ENCODE measurements at places on chromosomes 11 and 22.

DNA sequence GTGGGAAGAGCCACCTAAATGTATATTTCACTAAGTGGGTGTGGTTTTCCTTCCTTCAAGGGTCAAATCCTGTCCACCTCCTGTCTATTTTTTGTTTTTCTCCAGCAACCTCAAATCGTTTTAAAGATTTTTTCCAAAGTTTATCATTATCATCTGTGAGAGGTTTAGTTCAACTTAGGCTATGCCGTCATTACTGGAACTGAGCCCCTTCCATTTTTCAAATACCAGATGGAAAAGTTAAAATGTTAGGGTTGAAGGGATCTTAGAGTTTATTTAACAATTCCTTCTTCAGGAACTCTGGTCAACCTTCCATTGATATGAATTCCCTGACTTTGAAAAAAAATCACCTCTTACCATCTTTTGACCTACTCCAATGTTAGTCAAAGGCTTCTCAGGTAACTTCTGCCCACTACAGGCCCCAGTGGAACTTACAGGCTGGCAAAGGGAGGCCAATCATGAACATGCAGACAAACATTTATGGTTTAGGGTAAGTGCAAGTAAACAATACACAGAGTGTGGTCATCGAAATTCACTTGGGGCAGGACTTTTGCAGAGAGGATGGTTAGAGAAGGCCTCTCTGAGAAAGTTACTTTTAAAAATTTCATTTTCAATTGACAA, 45.2 kb downstream of the SYN3 start:
- DNase-seq, result no peak

DNA sequence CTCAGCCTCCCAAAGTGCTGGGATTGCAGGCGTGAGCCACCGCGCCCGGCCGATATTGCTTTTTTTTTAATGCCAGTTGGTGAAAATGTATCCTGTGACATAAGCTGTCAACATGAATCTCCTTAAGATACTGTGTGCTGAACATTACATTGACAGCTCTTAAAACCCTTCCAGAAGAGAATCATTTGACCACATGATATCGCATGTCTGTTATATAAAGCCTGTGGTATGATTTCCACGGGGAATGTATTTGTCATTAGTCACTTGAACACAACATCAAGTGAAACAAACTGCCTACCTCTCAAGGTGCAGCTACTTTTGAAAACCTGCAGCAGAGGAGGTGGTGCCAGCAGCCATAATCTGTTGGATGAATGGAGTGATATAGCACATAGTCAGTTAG, 67.0 kb downstream of the BCL2L13 start:
- DNase-seq, result no peak

- DNase-seq, result no peak
Observed at GRCh38 chr11:82494988-82495432, 238.7 kb downstream of the FAM181B start.

GRCh38 chr22:27344546-27344945, 457.0 kb downstream of the MN1 start:
- no peak for DNase-seq

- DNase-seq, result no peak
Observed at GRCh38 chr22:36245805-36246356, 6.6 kb upstream of the APOL2 start.

DNA sequence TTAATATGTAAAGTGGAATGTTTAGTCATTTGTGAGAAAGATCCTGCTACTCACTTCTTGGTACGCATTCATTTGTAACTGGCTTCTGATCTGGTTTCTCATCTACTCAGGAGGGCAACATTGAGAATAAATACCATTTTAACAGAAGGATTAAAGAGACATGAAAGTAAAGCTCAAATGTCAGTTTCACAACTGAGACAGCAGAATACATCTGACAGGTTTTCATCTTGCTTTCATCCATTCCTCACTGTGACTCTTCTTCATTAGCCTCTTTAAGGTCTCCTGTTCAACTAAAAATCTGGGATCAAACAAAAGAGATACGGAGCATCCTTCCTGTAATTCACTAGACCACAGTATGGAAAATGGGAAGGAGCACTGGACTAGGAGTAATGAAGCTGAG, 31.4 kb upstream of the CCDC89 start:
- DNase-seq, result no peak

DNA sequence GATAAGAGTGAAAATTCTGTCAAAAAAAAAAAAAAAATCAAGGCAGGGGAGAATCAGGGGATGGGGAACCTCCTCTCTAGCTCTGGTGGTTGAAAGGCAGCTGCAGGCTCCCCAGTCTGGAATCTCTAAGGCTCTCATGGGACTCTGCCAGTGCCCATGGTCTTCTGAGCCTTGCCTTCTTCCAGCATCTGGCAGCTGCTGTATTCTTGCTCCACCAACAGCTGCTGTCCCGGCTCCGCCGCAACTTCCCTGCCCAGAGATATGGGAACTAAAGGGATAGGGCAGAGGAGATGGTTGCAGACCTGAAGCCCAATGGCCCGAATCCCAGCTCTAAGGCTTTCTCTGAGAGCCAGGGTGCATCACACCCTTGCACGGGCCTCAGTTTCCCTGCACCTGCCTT, 49.5 kb upstream of the PHF21B start:
- DNase-seq, result no peak

DNA sequence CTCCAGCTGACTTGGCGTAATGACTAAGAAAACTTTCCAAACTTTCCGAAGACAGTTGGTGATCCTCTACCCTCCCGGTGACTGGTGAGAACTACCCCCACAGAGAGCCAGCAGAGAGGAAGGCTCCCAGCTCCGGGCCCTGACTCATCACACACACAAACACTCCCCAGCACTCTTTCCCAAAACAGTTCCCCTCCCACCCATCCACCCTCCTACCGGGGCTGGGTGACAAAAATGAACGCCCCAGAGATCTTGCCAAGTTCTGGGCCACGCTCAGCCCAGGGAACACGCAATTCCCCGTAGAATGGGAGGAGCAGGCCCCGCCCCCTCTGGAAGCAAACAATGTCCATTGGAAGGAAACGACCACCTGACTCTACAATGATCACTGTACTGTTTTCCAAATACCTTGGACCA, 21.3 kb upstream of the JAM3 start:
- DNase-seq, result no peak

- no peak for DNase-seq
Observed at GRCh38 chr11:129141748-129142523, 50.2 kb downstream of the ARHGAP32 start.

GRCh38 chr11:18749681-18750319, 23.8 kb upstream of the IGSF22 start:
- no peak for DNase-seq

DNA sequence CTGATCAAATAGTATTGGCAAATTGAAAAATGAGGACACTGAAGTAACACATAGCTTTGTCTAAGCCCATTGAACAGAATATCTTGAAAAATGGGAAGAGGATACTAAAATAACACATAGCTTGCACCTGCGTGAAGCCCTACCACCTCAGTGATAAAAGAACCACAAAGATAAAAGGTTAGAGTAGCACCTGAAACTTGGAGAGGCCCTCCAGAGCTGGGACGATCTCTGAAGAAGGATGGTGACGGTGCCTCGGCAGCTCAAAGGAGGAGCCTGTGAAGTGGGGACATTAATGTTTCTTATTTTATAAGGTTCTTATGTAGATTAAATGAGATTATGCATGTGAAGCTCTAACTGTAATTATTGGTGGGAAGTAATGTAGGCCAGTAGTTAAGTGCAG, 23.1 kb upstream of the ARHGAP42 start:
- DNase-seq, result no peak

- DNase-seq, result no peak
Observed at GRCh38 chr11:81897639-81898038, 836.0 kb downstream of the FAM181B start.

GRCh38 chr11:16921019-16921418, 93.2 kb downstream of the PLEKHA7 start:
- DNase-seq, result no peak

DNA sequence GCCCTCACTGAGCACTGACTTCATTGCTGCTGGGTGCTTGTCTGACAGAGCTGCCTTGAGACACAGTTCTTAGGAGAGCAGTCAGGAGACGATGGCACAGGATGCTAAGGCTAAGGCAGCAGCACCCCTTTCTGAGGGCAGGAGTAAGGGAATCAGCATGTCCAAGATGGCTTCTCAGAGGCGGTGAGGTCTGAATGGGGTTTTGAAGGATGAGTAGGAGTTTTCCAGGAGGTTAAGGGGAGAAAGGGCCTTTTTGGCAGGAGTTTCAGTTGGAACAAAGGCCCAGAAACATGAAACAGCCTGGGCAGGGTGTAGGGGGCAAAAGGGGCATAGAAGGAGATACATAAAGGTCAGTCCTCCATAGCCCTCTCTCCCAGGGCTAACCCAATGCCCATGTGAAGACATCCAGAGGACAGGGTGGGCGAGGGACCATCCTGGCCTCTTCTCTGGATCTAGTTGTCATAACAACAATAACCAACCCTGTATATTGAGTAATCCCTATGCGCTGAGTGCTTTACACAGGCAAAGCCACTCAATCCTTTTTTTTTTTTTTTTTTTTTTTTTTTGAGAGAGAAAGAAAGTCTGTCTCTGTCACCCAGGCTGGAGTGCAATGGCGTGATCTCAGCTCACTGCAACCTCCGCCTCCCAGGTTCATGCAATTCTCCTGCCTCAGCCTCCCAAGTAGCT, 19.0 kb downstream of the CYTH4 start:
- DNase-seq, result no peak

- DNase-seq, result peak; percentile 23
Observed at GRCh38 chr11:36478700-36479329, 31.3 kb downstream of the TRAF6 start.

- no peak for DNase-seq
Observed at GRCh38 chr11:102429691-102430090, 22.9 kb downstream of the TMEM123 start.

GRCh38 chr11:117319214-117319840, 3.3 kb upstream of the BACE1 start:
- DNase-seq, result no peak

DNA sequence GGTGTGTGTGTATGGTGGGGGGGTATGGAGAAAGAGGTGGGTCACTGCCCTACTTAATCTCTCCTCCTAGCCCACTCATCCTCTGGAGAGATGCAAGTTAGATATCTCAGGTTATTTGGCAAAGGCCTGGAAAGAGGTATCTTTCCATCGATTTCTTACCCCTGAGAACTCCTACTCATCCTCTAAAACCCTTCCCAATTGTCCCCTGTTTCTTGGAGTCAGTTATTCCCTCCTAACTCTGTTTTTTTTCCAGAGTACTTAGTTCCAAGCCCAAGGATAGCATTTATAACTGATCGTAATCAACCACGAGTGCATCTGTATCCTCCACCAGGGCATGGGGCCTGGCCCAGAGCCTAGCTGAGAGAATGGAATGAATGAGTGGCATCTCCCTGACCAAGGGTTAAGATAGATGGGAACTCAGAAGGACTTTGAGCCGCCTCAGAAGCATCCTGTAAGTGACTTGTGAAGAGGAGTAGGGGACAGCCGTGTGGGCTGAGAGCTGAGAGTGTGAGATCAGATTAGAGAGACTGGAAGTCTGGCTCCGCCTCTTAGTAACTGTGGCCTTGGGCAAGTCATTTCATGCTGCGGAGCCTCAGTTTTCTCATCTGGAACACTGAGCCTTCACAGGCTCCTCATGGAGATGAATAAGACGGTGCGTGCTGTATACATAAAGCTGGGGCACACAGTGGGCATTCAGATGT, 16.2 kb downstream of the CD6 start:
- DNase-seq, result peak; percentile 86

DNA sequence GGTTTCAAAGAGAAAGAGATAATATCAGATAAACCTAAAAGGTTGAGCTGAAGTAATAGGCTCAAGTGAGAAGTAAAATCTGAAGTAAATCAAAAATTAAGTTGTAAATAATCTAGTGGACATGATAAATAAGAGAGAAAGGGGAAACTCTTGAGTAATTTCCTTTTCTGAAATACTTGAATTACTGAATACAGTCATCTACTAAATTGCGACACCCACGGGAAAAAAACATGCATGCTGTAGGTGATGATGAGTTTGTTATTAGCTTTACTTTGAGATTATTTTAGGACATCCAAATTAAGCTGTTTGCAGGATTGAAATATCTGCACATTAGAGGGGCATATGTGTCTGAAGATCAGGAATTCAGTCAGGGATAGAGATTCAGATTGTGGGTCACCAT, 50.0 kb upstream of the CARD18 start:
- DNase-seq, result no peak
